ENCODE measurements at places on chromosomes 7 and 10. TPM values are rescaled to one million over a fixed set of nuclear protein-coding genes. Genes with fewer than 3 reads are reported as not detected.
A peak's percentile ranks its signal among the peaks of the same experiment; 100 is the strongest.

Gene OSBPL3
- 13.1 TPM for total RNA-seq

Gene SPDYE8
- not detected for total RNA-seq

Gene TMEM273
- total RNA-seq = 4.3 TPM

Gene CUL2
- 22.8 TPM for total RNA-seq

Gene ETV1
- 3.4 TPM for total RNA-seq

Gene SLC18A3
- total RNA-seq = not detected

- no peak for DNase-seq
Observed at GRCh38 chr7:155509725-155510551, 36.4 kb downstream of the CNPY1 start.

DNA sequence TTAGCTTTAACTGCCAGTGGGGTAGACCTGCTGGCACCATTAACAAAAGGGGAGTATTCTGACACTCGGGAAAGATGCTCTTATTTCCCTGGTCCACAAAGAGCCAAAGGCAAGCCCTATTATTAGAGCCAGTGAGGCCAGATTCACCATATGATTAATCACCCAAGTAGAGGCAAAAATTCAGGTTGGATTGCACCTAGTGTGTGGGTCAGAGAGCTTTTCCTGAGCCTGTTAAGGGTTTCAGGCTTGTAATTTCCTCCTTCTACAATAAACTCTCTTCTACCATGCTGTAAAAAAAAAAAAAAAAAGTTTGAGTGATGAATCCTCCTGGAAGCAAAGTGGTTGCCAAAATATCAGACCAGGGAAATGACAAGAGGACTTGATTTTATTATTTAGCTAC is 163.5 kb downstream of the MBL2 start:
- DNase-seq = no peak

- DNase-seq = no peak
Observed at GRCh38 chr7:10644849-10645248, 328.8 kb upstream of the PHF14 start.

DNA sequence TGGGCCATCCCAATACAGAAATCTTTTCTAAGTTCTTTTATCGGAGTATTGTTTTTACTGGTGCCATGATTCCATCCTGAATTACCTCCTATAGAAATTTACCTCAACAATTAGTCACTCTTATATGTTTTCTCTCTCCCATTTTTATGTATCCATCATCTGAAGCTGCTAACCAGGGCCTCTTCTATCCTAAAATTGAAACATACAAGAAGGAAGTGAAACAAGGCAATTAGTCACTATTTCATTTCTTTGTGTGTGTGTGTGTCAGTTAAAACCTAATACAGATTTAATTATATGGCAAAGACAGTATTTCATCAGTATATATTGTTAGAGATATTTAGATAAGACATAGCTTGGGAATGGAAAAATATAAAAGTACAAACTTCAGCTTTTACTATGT is 148.4 kb upstream of the AHR start:
- no peak for DNase-seq

GRCh38 chr7:960269-960871 is 5.9 kb upstream of the ADAP1 start:
- DNase-seq = no peak

GRCh38 chr7:36085096-36085495 is 68.0 kb upstream of the EEPD1 start:
- no peak for DNase-seq

GRCh38 chr10:104339469-104340110 is 1.3 kb upstream of the ITPRIP start:
- DNase-seq = peak; percentile 75

DNA sequence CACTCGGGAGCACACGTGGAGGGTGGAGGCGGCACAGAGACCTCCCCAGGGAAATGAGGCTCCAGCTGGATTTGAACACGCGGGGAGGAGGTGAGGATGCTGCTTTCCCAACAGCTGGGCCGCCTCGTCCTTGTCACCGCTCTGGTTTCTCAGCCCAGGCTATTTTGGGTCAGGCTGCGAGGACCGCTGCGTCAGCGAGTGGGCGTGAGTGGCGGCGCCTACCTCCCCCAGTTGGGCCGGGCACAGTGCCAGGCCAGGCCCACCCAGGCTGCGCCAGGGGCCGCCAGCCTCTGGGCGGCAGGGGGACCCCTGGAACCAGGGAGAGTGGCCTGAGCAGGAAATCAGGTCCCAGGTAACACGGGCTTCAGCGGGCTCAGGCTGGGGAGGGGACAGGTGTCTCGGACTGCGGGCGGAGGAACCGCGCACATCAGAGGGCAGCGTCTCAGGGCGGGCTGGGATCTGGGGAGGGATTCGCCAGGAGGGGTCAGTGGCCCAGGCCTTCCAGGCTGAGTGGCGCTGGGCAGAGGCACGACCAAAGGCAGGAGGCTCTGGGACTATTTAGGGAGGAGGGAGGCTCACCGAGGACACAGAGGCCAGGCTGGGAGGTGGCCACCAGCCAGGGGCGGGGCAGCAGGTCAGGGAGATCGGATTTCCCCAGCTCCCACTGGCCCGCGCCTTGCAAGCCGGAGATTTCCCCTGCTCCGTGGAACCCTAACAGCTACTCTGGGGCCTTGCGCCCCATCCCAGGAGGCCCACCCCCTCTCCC is 125.2 kb upstream of the RET start:
- DNase-seq = no peak

DNA sequence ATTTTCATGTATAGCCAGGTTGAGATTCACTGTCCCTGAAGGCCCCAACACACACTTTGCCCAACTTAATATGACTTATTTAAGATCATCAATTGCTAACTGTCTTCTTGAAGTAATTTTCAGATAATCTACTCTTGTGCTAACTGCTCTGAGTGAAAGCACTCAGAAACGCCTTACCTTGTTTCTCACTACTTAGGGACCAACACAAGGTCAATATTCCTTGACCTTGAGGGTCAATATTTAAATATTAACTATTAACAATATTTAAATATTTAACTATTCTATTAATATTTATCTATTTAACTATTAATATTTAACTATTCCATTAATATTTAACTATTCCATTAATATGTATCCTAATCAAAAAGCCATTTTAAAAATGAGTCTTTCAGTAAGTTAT is 26.0 kb upstream of the HNRNPH3 start:
- DNase-seq = no peak

- DNase-seq = peak; percentile 73
Observed at GRCh38 chr7:74164985-74165456, 9.1 kb upstream of the EIF4H start.

GRCh38 chr10:61112771-61113170 is 168.8 kb upstream of the RHOBTB1 start:
- no peak for DNase-seq

DNA sequence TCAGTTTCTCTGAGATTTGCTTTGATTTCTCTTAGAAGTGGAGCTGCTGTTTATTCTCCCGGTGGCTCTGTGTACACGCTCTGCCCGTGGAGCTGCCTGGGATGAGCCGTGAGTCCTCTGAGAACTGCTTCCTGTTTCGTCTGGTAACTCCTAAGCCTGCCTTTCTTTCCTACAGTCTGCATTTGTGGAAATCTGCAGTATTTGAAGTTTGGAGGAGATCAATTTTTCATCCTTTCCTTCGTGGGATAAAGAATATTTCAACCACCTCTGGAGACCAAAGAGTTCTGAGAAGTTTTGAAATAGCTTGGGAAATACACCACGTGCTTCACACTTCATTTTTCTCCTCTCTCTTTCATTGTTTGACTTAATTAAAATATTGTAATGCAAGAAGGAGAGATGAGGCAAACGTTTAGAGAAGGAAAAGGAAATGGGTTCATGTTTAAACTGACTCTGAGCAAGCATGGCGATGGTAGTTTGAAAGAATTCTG is 311.9 kb downstream of the LRMDA start:
- DNase-seq = no peak

DNA sequence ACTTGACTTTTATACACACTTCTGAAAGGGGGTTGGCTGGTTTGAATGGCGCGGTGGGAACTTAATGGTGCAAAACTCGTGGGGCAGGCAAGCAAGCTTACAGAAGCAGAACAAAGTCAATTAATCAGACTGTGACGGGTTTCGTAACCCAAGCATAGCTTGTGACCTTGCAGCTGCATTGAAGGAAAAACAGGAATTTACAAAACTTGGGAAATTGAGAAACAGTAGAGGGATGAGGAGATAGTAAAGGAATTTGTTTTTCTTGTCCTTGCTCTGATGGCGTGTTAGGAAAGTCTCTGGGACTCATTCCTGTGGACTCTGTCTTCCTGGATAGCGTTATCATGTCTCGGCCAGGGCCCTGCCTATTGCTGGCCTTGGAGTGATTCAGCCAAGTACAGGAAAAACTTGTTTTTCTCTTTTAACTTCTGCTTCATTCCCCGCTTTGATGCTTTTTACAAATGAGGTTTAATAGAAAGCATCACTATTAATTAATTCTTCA is 220.0 kb upstream of the KCND2 start:
- DNase-seq = peak; percentile 67
